ENCODE measurements at places on chromosomes 7 and 10. TPM values are rescaled to one million over a fixed set of nuclear protein-coding genes. Genes with fewer than 3 reads are reported as not detected.

SERPINE1 gene
- total RNA-seq, result 0.66 TPM

PILRB gene
- 24.1 TPM for total RNA-seq

- no peaks in the 10 kb centered on the region for H3K27me3 ChIP-seq
- no peak overlapping the region for H3K27ac ChIP-seq
- no peaks in the 10 kb centered on the region for H3K36me3 ChIP-seq
- DNase-seq, result no peak
- peaks cover 21% of the 10 kb centered on the region for H3K4me1 ChIP-seq
Observed at GRCh38 chr7:20116869-20117268, 100.3 kb downstream of the MACC1 start.

CALML3 gene
- total RNA-seq, result not detected

MASTL gene
- total RNA-seq, result 17.8 TPM

DNA sequence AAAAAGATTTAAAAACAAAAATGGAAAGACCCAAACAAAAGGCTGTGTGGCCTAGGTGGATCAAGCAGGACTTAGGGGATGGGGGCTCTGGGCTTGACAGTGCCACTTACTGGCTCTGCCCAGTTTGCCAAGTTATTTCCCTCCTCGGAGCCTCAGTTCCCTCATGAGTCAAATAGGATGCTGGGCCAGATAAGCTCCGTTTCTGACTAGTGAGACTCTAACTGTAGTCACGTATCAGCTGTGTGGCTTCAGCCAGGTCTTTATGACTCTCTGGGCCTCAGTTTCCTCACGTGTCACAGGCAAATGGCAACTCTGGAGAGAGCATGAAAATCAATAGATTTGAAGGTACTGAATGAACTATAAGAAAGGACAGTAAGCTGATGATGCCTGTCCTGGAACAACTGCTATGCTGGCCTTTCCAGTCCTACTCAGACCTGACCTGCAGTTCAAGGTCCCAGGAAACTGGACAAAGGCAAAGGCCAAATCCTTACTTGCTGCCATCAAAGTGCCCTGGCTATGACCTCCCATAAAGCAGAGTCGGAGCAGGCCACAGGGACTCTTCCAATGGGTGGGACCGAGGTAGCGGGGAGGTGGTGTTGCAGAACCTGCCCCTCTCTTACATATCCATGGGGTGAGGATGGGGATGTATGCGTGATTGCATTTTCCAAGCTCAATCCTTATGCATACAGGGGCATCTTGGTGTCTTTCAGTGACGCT lies 27.0 kb downstream of the FAM53B start:
- no peak overlapping the region for H3K4me3 ChIP-seq
- H3K36me3 ChIP-seq, result no peaks in the 10 kb centered on the region
- H3K27me3 ChIP-seq, result no peaks in the 10 kb centered on the region

SGPL1 gene
- total RNA-seq, result 20.7 TPM

H2BK1 gene
- total RNA-seq, result 0.54 TPM

DNA sequence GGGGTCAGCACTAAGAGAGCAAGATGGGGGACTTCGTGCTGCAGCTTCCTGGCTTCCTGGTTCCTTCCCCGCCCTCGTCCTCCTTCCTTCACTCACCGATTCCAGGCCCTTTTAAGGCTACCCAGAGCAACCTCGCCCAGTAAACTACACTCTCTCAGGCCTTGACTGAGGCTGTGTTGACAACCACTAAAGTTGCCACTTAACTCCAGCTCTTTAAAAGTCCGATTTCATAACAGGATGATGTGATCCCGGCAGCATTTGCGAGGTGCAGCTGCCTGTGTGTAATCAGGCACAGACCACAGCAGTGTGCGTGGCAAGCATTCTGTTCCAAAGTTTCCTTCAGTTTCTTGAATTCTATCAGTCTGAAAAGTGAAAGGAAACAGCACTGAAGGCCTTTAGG lies 110.6 kb downstream of the RAB11FIP2 start:
- H3K4me1 ChIP-seq, result no peaks in the 10 kb centered on the region
- no peak for DNase-seq
- no peak overlapping the region for H3K4me3 ChIP-seq

FBXO24 gene
- not detected for total RNA-seq

DNA sequence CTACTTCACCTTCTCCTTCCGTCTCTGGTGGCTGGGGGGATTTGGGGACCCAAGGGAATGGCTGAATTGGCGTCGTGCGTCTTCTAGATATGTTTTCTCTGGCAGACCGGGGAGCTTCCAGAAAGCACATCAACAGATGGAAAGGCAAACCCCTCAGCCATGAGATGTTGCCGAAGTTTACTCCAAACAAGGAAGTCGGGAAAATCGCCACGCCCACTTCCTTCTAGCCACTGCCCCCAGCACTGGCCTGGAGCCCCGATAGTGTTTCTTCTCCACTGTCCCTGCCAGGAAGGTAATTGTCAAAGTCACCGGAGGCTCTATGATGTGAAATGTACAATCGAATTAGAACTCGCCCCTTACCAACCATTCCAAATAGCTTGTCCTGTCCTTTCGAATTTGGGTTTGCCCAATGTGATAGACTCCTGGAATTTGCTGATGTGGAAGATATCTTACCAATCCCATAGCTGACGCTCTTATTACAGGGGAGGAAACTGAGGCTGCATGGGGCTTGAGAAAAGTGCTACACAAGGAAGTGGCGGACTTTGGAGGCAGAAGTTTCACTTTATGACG lies 191.0 kb downstream of the LSM5 start:
- peaks cover 6% of the 10 kb centered on the region for H3K27me3 ChIP-seq
- no peak overlapping the region for H3K27ac ChIP-seq
- no peaks in the 10 kb centered on the region for H3K36me3 ChIP-seq
- no peaks in the 10 kb centered on the region for H3K4me1 ChIP-seq
- H3K4me3 ChIP-seq, result no peak overlapping the region
- no peak for DNase-seq

GRCh38 chr7:41824284-41824683 lies 121.4 kb upstream of the INHBA start:
- H3K36me3 ChIP-seq, result no peaks in the 10 kb centered on the region
- DNase-seq, result no peak
- no peak overlapping the region for H3K4me3 ChIP-seq
- no peaks in the 10 kb centered on the region for H3K27me3 ChIP-seq
- H3K4me1 ChIP-seq, result no peaks in the 10 kb centered on the region
- H3K27ac ChIP-seq, result no peak overlapping the region

GRCh38 chr10:31188792-31189406 lies 130.1 kb upstream of the ZEB1 start:
- no peaks in the 10 kb centered on the region for H3K4me1 ChIP-seq
- H3K4me3 ChIP-seq, result no peak overlapping the region
- no peaks in the 10 kb centered on the region for H3K36me3 ChIP-seq
- no peak overlapping the region for H3K27ac ChIP-seq
- DNase-seq, result no peak
- H3K27me3 ChIP-seq, result no peaks in the 10 kb centered on the region

DNA sequence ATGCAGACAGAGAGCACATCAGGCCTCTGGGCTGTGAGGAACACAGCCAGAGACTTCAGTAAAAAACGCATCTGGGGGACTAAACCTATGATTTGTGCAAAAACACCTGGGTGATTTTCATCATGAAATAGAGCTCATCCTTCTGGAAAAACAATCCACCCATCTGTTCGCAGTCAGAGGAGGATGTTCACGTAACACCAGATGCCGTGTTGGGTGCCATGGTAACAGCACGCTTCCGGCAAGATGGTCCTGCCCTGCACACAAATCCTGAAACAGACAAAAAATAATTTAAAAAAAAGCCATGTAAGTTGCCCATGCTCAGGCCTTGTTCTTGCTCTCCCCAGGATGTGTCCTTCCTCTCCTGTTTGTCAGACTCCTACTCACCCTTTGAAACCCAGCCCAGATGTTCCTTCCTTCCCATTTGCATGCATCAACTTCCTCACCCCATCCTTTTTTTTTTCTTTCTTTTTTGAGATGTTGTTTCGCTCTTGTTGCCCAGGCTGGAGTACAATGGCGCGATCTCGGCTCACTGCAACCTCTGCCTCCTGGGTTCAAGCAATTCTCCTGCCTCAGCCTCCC lies 28.3 kb upstream of the GNA12 start:
- H3K27ac ChIP-seq, result no peak overlapping the region
- no peaks in the 10 kb centered on the region for H3K27me3 ChIP-seq
- peaks cover 4% of the 10 kb centered on the region for H3K4me1 ChIP-seq

NODAL gene
- total RNA-seq, result 0.11 TPM

DNA sequence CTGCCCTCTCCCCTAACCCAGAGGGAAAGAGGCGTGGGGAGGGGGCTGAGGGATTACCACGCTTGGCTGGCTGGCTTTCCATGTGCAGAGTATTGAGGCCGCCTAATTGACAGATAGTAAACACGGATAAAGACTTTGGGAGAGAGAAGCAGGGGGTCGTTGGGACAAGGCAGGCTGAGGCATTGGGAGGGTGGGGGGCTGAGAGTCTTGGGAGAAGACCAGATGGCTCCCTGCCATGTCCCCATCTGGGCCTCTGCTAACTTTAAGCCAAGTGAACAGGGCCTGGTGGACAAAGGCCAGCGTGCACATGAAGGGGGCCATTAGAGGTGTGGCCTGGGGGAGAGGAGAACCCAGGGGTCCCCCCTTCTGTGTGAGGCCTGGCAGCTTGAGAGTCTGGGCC lies 55.4 kb upstream of the MXI1 start:
- peaks cover 2% of the 10 kb centered on the region for H3K27me3 ChIP-seq
- no peak overlapping the region for H3K4me3 ChIP-seq
- H3K4me1 ChIP-seq, result peaks cover 6% of the 10 kb centered on the region
- no peak for DNase-seq
- no peaks in the 10 kb centered on the region for H3K36me3 ChIP-seq

DNA sequence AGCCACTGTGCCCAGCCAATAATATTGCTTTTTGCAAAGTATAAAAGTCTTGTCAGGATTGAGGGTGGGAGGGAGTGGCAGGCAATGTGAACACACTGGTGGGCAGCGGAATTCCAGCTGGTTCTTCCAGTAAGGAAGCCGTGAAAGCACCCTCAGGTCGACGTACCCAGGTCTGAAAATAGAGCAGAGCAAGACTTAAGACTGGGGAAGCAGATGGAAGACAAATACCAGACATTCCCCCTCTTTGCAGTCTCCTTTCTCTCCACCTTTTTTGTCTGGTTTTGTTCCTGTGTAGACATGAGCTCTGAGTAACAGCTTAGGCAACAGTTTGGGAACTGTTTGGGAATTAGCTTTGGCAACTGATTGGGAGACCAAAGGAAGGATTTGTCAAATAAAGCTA lies 17.6 kb upstream of the CSTF2T start:
- H3K36me3 ChIP-seq, result no peaks in the 10 kb centered on the region
- no peaks in the 10 kb centered on the region for H3K27me3 ChIP-seq
- no peak overlapping the region for H3K4me3 ChIP-seq

GRCh38 chr7:157310676-157311185 lies 26.1 kb upstream of the DNAJB6 start:
- no peaks in the 10 kb centered on the region for H3K27me3 ChIP-seq
- H3K4me3 ChIP-seq, result no peak overlapping the region
- no peaks in the 10 kb centered on the region for H3K4me1 ChIP-seq
- no peak overlapping the region for H3K27ac ChIP-seq

GRCh38 chr10:76651154-76651553 lies 986.5 kb downstream of the KCNMA1 start:
- H3K4me3 ChIP-seq, result no peak overlapping the region
- no peak for DNase-seq
- no peak overlapping the region for H3K27ac ChIP-seq

SHTN1 gene
- total RNA-seq, result 3.8 TPM

DNA sequence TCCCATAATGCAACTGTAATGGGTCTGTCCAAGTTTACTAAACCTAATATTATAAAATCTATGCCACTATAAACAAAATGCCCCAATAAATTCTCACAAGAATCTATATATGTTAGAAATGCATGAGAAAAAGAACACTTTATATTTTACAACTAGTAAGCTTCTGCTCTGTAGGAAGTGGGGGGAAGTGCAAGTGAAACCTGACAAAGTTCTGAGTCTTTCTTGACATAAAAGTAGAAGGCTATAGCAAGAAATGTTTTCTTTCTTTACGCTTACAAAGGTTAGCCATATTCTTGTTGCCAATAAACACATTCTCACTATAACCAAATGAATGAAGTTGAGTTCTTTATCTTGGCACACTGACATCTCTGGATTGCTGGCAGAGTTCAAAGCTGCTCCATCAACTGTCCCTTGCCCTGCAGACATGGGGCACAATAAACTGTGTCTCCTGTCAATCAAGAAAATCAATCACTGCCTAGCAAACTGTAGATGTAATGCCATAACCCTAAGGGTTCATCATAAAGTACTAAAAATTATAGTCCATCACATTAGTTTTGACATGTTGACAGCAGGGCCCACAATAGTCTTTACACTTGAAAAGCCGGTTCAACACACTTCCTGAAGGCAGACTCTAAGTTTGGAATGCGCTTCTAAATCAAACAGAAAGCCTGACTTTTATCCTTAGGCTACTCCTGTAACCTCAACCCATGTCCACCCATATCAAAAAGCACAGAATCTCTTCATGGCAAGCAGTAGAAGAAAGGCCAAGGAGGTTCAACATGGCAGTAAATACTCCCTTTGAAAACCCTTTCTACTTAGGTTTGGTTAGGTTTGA lies 58.6 kb downstream of the TPK1 start:
- no peaks in the 10 kb centered on the region for H3K27me3 ChIP-seq
- DNase-seq, result no peak
- H3K4me1 ChIP-seq, result no peaks in the 10 kb centered on the region
- no peaks in the 10 kb centered on the region for H3K36me3 ChIP-seq

CYP2C19 gene
- not detected for total RNA-seq

- H3K27ac ChIP-seq, result no peak overlapping the region
- no peaks in the 10 kb centered on the region for H3K4me1 ChIP-seq
- H3K4me3 ChIP-seq, result no peak overlapping the region
- no peaks in the 10 kb centered on the region for H3K27me3 ChIP-seq
Observed at GRCh38 chr10:17904564-17904963, 47.2 kb upstream of the SLC39A12 start.

DNA sequence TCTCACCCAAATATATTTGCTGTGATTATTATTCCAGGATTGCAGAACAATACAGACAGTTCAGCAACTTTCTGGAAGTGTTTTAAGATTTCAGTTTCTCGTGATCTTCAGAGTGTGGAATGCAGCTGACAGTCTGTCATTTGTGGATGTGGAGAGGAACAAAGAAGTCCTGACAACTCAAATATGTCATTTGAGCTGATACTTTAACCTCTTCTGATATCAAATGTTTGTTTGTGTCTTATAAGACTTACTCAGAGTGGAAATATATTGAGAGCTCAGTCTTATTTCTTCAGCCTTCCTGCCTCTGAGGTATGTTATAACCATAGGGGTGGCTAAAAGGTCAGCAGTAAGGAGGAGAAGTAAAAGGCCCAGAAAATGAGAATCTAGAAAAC lies 96.4 kb downstream of the OSBPL3 start:
- H3K27ac ChIP-seq, result no peak overlapping the region
- no peak overlapping the region for H3K4me3 ChIP-seq
- H3K4me1 ChIP-seq, result 0 out of 2 replicates have a peak, but pooled peaks cover 6% of the 10 kb centered on the region
- DNase-seq, result no peak
- no peaks in the 10 kb centered on the region for H3K27me3 ChIP-seq
- peaks cover 4% of the 10 kb centered on the region for H3K36me3 ChIP-seq

PBLD gene
- total RNA-seq, result 1.5 TPM

KMT2E gene
- total RNA-seq, result 52.7 TPM

WASHC2A gene
- 23.7 TPM for total RNA-seq

GRCh38 chr7:42981601-42982000 lies 49.4 kb downstream of the MRPL32 start:
- no peaks in the 10 kb centered on the region for H3K36me3 ChIP-seq
- H3K27ac ChIP-seq, result no peak overlapping the region
- H3K4me1 ChIP-seq, result no peaks in the 10 kb centered on the region
- no peaks in the 10 kb centered on the region for H3K27me3 ChIP-seq
- H3K4me3 ChIP-seq, result no peak overlapping the region
